ENCODE measurements at places on chromosomes 2 and 18.

DNA sequence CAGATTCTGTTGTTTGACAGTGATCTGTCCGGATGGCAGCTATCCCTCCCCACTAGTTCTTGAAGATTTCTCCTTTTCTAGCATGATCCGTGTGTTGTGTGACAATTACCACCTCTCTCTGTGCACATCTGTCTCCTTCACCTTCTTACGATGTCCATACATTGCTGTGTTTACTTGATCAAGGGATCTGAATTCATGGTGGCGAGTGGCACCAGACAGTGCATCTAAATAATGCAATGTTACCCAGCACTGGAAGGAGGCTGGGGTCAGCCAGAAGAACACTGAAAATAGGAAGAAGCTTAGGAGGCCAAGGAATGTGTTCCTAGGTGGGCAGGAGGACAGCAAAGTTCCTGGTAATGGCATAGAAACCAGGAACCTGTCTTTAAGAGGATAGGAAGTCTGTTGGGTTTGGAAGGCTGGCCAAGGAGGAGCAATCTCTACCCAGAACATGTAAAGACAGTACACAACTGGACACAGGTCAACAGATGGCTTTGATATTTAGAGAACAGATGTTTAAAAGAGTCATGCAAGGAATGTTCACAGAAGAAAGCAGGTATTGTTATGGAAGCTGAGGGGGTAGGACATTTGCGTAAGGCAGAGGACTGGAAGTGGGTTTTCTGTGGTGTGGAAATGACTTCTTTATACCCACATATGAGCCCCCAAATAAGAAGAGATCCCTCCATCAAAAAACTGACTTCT lies 126.4 kb downstream of the HRH4 start:
- peak; percentile 21 for DNase-seq

GRCh38 chr2:58064086-58064485 lies 17.5 kb downstream of the VRK2 start:
- no peak for DNase-seq

DNA sequence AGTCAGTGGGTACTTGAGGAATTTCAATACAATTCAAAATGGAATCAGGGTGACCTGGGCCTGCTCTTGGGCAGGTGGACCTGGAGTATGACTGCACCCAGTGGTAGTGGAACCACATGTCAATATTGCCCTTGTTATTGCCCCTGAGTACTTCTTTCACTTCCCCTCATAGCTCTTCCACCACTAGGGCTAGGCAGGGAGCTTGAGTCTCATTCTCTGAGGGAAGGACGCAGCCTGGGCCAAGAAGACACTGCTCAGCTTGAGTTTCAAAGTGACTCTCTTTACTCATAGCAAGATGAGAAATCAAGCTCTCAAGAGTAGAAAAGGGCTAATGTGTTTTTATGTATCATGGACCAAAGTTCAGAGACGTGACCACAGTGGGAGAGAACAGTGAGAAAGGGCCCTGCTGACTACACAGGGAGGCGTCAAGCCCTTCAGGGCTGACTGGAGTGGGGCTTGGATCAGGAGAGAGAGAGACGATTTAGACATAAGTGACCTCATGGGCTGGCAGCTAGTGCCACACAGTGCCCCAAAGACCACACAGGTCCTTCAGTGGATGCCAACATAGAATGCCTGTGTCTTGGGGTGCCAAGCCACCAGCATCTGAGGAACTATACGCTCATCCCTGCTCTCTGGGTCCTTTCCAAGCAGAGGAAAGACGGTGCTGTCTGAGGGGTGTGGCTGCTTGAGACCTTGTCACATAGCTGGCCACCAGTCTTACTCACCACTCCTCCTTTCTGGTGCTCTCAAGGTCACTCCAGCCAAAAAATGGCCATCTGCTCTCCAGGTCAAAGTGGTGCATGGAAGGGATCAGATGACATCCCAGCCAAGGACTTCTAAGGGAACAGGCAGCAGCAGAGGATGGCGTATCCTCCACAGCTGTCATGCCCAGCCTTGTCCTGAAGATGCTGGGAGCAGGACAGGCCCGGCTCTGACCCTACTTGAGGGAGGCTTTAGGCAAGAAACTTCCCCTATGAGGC lies 13.0 kb downstream of the PTMA start:
- DNase-seq, result no peak

GRCh38 chr2:39913648-39914461 lies 134.8 kb upstream of the THUMPD2 start:
- peak; percentile 44 for DNase-seq

DNA sequence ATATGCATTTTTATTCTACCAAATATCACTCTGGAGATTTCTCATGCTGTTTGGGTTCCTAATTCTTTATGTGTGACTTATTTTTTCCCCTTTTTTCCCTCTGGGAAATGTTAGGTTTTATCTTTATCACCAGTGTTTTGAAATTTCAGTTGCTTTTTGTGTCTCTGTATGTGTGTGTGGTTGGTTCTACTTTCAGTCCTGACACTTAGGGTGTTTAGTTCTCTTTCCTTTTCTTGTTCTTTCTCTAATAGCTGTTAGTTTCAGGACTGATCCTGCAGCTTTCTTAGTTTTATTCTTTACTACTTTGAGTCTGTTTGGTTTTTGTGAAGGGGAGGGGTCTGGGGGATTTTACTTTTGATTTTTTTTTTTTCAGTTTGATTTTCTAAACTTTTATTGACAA lies 23.1 kb downstream of the PPM1B start:
- DNase-seq, result no peak

DNA sequence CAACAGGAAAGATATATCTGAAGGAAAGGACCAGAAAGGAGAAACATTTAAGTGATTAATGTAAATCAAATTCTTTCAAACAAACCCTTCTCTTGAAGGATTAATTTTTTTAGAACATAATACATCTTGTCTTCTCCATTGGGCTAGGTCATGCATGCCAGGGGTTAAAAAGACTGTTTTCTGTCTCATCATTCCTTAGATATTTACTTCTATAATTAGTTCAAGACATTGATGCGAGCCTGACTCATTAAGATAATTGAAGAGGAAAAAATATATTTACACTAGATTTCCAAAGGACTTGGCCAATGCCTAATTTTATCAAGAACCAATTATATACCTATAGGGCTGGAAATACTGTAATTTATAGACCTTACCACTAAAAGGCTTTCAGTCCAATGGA lies 166.6 kb upstream of the SETBP1 start:
- DNase-seq, result no peak

DNA sequence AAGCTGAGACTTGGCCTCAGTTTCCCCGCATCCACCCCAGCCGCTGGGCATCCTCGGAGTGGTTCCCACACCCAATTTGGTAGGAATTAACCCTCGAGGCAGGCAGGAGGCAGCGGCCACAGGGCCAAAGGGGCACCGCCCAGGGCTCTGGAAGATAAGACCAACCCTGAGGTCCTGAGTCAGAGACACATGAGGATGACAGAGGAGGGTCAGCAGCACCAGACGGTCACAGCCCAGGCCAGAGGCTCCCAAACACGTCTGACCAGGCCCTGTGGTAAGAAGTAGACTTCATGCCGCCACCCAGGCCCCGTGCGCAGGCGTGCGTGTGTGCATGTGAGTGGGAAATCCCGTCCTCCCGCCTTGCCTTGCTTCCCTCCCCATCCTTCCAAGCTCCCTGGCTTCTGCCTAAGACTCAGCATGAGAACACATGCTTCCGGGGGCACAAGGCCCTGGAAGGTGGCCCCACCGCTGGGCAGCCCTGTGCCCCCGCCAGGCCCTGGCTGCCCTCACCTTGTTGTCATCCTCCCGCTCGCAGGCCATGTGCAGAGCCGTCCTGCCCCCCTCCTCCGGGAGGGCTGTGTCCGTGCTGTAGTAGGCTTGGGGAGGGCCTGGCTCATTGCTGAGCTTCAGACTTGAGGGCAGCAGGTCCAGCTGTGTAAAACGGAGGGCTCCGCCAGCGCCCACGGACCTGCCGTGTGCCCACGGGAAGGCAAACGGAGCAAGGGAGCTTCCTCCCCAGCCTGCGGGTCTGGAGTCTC lies 46.3 kb downstream of the ANKMY1 start:
- DNase-seq, result no peak

GRCh38 chr18:69152436-69152835 lies 248.3 kb upstream of the DOK6 start:
- DNase-seq, result no peak

GRCh38 chr2:235358981-235359471 lies 134.8 kb upstream of the AGAP1 start:
- no peak for DNase-seq

DNA sequence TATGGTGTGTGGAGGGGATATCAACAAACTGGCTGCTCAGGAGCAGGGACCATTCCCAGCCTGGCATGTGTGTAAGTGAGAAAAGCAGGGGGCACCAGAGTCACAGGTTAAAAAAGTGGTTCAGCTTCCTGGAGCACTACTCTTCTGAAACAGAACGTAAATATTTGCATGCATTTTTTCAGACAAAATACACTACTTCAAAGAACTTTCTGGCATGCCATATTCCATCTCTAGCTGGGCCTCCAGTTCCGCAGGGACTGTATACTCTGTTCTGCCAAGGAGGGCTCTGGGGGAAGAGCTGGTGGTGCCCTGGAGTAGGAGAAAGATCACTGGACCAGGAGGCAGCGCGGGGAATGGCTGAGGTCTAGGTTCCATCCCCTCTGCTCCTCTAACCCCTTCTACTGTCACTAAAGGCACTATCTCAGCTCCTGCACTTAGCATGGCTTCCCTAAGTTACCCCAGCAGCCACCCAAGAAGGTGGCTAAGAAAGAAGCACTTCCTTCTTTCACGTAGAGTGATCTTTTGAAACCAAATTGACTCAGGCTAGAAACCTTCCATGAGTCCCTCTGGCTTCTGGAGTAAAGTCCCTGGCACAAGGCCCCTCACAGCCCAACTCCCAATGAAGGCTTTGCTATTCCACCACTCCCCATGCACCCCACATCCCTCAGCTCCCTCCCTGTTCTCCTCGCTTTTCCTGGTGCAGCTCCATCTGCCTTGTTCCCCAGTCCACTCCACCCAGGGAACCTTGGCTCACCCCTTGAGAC lies 57.6 kb upstream of the CABLES1 start:
- peak; percentile 32 for DNase-seq

DNA sequence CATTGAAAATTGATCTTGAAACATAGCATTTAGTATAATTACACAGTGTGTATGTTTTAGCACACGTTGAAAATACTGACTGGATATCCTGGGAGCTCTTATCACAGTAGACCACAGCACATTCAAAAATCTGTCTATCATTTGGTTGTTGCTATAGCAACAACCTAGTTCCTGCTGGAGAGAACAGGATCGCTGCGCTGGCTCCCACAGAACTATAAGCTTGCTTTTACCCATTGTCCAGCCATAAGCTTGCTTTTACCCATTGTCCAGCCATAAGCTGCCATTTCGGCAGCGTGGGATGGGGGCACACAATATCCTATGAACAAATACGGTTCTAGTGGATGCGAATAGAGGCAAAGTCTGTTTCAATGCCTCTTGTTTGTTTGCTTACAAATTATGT lies 70.4 kb upstream of the ST6GAL2 start:
- DNase-seq, result peak; percentile 27

GRCh38 chr2:241265506-241265905 lies 50.0 kb downstream of the HDLBP start:
- no peak for DNase-seq

DNA sequence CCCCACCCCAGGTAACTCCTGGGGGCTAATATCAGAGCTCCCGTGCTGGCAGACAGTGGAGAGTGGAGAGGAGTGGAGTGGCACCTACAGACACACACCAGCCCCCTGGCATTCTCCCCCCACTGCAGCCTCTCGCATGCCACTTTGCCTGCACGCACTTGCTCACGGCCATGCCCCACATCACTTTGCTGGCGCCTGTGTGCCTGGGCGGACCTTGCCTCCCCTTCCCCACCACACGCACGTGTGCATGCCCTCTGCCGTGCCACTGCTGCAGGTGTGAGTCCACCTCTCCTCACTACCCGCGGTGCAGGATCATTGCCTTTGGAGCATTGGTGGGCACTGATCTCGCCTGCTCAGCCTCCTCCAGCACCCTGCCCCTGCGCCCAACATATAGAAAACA lies 72.6 kb upstream of the DOK6 start:
- no peak for DNase-seq

DNA sequence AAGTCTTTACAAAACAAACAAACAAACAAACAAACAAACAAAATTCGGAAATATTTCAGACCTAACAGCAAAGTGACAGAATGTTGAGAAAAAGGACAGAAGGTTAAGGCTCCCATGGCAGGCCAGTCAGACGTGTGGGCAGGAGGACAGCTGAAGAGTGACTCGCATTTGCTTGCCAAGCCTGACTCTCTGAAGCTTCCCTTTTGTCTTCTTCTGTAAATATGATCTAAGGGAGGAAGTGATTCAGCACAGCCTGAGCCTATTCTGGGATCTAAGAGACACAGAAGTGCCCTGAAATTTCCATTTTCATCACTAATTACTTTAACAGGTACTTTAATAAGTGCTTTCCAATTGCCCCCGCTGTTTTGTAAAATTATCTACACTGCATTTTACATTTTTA lies 134.0 kb upstream of the LYPD1 start:
- DNase-seq, result no peak

DNA sequence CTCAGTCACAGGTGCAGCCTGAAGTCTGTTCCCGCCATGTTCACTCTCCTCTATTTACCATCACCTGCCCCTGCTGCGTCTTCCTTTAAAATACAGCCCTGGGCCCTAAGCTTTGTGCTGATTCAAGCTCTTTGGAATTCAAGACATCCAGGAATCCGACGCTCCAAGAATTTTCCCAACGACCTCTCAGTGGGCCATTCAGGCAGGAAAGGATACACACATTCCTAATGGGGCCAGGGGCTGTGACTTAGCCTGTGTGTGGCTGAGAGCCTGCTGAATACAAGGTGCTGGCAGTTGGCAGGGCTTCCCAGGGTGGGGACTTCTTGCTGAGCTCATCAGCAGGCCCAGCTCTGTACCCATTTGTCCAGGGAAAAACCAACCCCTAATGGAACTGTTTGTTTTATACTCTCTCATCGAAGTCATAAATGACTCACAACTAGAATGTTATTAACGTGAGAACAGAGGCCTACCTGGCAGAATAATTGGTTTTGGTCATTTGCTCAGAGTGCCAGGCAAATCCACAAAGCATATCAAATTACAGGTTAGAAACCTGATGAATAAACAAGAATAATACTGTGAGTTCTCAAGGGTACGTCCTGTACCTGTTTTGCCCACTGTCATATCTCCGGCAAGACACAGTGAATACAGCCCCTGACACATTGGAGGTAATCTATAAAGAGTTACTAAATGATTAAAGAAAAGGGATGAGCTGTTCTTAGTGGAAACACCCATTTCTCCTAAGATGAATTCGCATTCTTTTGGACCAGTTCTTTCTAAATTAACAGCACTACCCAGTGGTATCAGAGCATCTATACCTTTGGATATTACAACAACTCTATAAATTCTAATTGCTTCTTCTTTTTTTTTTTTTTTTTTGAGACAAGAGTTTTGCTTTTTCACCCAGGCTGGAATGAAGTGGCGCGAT lies 12.6 kb upstream of the KCMF1 start:
- no peak for DNase-seq

GRCh38 chr2:182883451-182883850 lies 17.0 kb upstream of the FRZB start:
- DNase-seq, result no peak

- no peak for DNase-seq
Observed at GRCh38 chr2:109213646-109214433, 84.8 kb downstream of the SH3RF3 start.

- no peak for DNase-seq
Observed at GRCh38 chr2:23484275-23484674, 99.3 kb downstream of the KLHL29 start.

GRCh38 chr2:106106622-106107508 lies 87.2 kb downstream of the UXS1 start:
- DNase-seq, result no peak

Data from NCI-H524 (cell line).